ENCODE measurements at places on chromosomes 5 and 9. TPM values are rescaled to one million over a fixed set of nuclear protein-coding genes. Genes with fewer than 3 reads are reported as not detected.

DNA sequence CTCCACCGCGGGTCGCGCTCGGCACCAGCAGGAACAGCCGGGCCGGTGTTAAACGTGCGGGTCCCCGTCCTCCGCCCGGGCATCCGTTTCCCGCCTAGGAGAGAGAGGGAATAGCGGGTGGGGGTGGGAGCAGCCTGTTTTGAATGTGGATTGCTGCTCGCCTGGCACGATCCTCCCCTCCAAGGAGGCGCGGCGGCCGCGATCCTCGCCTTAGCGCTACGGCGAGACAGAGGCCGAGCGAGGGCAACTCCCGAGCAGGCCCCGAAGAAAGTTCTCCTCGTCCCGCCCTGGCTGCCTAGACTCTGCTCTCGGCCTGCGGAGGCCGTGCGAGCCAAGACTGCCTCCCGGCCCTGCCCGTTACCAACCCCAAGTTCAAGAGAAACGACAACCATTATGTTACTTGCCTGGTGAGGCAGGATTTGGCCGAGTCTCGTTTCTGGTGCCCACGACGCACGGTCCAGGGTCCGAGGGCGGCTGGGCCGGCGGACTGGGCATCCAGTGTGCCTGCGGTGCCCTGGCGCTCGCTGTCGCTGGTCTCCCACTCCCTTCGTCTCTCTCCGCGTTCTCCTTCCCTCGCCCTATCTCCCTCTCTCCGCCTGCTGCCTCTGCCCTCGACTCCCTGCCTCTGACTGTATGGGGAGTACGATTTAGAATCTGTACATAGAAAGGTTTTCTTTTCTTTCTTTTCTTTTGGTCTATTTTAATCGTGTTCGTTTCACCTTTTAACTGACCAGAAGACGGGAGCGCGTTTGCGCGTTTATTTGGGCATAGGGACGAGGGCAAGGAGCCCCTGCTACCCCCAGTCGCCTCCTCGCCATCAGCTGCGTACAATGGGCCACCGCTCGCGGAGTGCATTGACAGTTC lies 724 bp downstream of the NR2F1-AS1 start:
- no peak for ATAC-seq

DNA sequence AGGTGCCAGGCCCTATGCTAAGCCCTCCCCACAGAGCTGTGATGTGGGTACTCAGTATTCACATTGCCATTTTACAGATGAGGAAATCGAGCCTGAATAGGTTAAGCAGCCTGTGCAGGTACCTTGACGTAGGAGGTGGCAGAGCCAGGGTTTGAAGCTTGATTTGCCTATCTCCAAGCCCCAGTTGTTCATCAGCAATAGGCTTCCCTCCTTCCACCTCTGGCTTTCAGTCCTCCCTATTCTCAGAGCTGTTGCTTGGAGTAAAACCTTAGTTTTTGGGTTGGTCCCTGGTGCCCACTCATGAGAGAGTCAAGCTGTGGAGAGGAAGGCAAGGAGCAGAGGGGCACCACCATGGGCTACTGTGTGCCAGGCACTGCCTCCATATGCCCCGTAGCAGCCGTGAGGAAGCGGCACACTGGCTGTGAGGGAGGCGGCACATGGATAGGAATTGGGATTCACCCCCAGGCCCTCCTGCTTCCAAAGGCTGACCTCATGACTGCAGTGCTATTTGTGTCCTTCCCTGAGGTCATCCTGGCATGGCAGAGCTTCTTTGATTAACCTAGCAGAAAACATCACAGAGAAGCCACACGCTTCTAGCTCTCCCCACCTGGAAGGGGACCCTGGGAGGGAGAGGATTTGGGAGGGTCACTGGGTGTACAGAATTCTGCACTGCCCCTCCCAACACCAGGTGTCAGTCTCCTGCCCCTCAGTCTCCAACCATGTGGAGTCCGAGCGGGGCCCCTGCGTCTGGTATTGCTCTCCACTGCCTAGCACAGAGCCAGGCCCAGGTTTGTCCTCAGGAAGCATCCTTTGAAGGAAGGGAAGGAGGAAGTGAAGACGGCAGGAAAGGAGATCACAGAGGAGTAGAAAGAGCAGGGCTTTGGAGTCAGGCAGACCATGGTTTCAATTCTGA lies 109.8 kb downstream of the RGS3 start:
- no peak for ATAC-seq

Gene SLC34A3
- total RNA-seq, result not detected

Gene TMOD1
- total RNA-seq, result 38.6 TPM

- ATAC-seq, result peak; percentile 75
Observed at GRCh38 chr9:126516936-126517832, 96.5 kb upstream of the LMX1B start.

GRCh38 chr9:133125941-133126696 lies 5.1 kb upstream of the RALGDS start:
- ATAC-seq, result peak; percentile 42

DNA sequence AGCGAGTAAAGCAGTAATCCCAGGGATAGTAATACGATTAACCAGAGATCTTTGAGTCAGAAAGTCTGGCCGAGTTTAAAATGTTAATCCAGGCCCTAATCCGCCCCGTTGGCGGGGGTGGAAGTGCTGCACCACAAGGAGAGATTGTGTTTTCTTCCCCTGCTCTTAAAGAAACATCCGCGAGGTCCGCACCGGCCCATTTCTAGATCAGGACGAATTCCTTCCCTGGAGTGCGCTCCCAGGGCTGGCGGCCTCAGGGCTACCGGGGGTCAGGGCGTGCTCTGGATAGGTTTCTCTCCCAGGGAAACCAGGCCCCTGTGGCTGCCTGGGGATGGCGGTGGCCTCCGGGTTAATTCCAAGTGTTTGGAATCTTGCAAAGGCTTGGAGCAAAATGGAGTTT lies 9.3 kb upstream of the NEUROG1 start:
- no peak for ATAC-seq

DNA sequence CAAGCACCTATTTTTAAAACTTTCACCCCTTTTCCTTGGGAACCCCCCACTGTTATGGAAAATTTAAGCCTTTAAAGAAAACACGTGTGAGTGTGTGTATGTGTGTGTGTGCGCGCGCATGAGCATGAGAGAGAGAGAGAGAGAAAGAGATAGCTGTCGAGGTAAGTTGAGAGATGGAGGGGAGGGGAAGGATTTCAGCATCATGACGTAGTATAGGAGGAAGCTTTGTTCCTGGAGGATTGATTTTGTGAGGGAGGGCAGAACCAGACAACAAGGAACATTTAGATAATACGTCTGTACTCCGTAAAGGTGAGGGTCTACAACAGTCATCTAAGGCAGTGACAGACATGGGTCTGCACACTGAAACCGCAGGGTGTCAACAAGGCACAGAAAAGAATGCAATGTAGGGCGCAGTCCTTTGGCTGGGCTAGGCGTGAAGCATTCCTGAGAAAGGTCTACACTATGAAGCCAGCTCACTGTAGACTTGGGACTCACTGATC lies 227.7 kb downstream of the SMARCA2 start:
- no peak for ATAC-seq

Gene TRIP13
- total RNA-seq, result 0.13 TPM

DNA sequence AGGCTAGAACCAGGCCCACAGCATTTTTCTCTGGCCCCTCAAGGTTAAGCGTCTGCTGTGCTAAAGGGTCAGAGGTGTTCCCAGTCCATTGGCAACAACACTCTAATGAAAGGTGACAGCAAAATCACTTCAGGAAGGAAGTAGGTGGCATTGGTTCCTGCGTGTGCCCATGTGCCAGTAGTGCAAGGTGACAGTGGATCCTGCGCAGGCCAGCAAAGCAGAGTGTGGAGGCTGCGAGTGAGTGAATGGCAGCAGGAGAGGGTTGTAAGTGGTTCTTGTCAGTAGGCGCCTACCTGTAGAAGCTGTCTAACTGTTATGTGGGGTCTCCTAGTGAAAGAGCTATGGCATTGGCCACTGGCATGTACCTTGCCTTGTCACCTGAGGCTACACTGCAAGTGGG lies 898.2 kb upstream of the TYRP1 start:
- no peak for ATAC-seq

- no peak for ATAC-seq
Observed at GRCh38 chr5:124417196-124417595, 329.2 kb downstream of the ZNF608 start.

Gene SLC23A1
- not detected for total RNA-seq

- no peak for ATAC-seq
Observed at GRCh38 chr5:53478411-53479044, 1.9 kb upstream of the FST start.

GRCh38 chr9:35598866-35599590 lies 6.0 kb upstream of the TESK1 start:
- ATAC-seq, result no peak

Gene PCDHB13
- 11.7 TPM for total RNA-seq
